ENCODE measurements at places on chromosomes 12 and 14. TPM values are rescaled to one million over a fixed set of nuclear protein-coding genes. Genes with fewer than 3 reads are reported as not detected.

- H3K27ac ChIP-seq, result no peak overlapping the region
- H3K4me1 ChIP-seq, result no peaks in the 10 kb centered on the region
- peak; percentile 51 for DNase-seq
Measured at GRCh38 chr12:52865090-52865944, 16.5 kb upstream of the KRT78 start.

- no peak for DNase-seq
- no peaks in the 10 kb centered on the region for H3K36me3 ChIP-seq
- no peak overlapping the region for H3K4me3 ChIP-seq
- no peaks in the 10 kb centered on the region for H3K27me3 ChIP-seq
- H3K27ac ChIP-seq, result no peak overlapping the region
Measured at GRCh38 chr12:105600911-105601545, 270.5 kb downstream of the C12orf75 start.

Gene PTCSC3
- not detected for total RNA-seq

Gene OR4E2
- not detected for total RNA-seq

GRCh38 chr14:68404146-68404527 lies 388.7 kb downstream of the ZFP36L1 start:
- no peaks in the 10 kb centered on the region for H3K36me3 ChIP-seq
- no peaks in the 10 kb centered on the region for H3K4me1 ChIP-seq
- DNase-seq, result no peak
- no peak overlapping the region for H3K27ac ChIP-seq
- no peaks in the 10 kb centered on the region for H3K27me3 ChIP-seq
- H3K4me3 ChIP-seq, result no peak overlapping the region

Data from prostate gland (tissue), 2 donors.